ENCODE measurements at places on chromosomes 5 and 9.

DNA sequence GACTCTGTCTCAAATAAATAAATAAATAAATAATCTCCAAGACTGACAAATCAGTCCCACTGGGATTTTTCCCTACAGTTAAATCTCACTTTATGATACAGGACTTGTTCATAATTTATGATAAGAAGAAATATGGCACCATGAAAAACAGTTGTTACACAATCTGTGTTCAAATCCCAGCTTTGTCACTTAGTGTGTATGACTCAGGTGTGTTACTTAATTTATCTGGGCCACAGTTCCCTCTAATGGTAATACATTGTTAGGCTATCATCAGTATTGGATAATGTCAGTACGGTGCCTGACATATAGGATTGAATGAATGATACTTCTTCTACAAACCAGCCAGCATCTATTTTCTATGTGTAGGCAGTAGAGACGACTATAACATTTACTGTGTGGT, 23.1 kb downstream of the SLC36A3 start:
- no peak overlapping the region for H3K27ac ChIP-seq
- peak; percentile 42 for DNase-seq
- H3K36me3 ChIP-seq = no peaks in the 10 kb centered on the region

GRCh38 chr9:14585730-14586473, 107.3 kb downstream of the ZDHHC21 start:
- no peaks in the 10 kb centered on the region for H3K4me1 ChIP-seq
- no peaks in the 10 kb centered on the region for H3K27me3 ChIP-seq
- H3K27ac ChIP-seq = no peak overlapping the region
- H3K4me3 ChIP-seq = no peak overlapping the region

DNA sequence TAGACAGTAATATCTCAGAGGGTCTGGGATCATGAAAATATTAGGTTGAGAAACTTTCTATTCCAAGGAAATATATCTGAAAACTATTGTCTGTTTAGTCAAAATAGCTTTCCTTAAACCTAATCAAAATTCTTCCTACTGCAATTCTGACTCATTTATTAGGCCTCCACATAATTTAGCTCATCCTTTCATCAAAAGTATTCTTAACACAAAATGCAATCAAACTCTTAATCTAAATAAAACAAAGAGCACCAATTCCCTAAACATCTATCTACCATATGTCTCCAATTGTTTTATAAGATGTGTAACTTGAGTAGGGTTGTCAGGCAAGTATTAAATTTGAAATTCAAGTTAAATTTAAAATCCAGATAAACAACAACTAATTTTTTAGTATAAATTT, 142.1 kb downstream of the PLK2 start:
- H3K4me3 ChIP-seq = no peak overlapping the region
- no peaks in the 10 kb centered on the region for H3K4me1 ChIP-seq
- no peaks in the 10 kb centered on the region for H3K36me3 ChIP-seq
- no peak for DNase-seq
- no peaks in the 10 kb centered on the region for H3K27me3 ChIP-seq

DNA sequence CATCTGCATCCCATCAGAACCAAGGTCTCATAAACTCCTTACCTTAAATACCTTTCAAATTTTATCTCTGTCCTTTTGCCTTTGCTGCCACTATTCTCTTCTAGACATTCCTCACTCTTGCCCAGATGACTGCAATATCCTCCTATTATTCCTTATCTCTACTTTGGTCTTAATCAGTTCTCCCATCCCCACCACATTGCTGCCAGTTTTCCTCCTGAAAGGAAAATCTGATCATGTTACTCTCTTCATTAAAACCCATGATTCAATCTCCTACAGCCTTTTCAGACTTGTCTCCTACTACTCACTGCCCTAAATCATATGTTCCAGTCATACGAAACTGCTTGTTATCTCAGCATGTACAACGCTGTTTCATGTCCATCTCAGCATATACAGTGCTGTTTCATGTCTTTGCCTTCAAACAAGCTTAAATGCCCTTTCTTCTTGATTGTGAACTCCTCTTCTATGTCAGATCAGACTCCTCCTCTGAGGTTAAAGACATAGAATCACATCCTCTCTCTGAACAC, 152.6 kb upstream of the FST start:
- no peaks in the 10 kb centered on the region for H3K36me3 ChIP-seq
- H3K27me3 ChIP-seq = no peaks in the 10 kb centered on the region
- no peak overlapping the region for H3K27ac ChIP-seq
- no peaks in the 10 kb centered on the region for H3K4me1 ChIP-seq

DNA sequence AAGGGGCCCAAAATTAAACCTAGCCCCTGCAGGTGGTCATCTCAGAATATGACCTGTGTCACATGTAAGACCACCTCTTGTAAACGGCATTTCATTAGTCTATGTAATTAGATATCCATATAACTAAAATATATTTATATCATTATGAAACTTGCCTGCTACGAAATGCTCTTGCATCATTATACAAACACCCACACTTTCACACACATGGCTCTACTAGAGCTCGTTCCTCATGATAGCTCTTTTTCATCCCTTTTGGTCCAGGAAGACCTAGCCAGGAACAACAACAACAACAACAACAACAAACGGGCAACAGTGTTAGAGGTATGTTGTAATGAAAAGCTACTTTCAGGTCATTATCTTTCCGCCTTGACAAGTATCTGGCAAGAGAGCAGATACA, 58.6 kb downstream of the LHFPL2 start:
- no peaks in the 10 kb centered on the region for H3K27me3 ChIP-seq
- no peak overlapping the region for H3K27ac ChIP-seq
- no peak for DNase-seq
- no peak overlapping the region for H3K4me3 ChIP-seq
- H3K36me3 ChIP-seq = no peaks in the 10 kb centered on the region

- H3K27ac ChIP-seq = peak overlapping the region; percentile 86
- DNase-seq = no peak
- H3K4me3 ChIP-seq = no peak overlapping the region
- H3K36me3 ChIP-seq = no peaks in the 10 kb centered on the region
Measured at GRCh38 chr9:87594194-87594593, 96.5 kb downstream of the DAPK1 start.

DNA sequence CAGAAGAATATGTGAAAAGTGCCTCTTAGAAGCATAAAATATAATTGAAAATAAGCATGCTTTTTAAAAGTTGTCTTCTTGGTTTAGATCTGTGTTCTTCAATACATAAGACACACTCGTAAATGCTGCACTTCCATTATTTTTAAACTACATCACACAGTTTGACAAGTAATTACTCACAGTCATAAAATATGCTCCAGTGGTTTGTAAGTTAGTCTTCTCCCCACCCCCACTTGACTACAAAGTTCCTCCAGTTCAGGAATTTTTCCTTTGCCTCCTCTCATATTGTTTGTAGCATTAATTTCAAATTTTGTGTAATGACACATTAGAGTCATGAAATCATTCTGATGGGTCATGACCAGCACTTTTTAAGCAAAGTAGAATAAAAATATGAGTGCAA, 60.3 kb upstream of the PTGER4 start:
- H3K4me1 ChIP-seq = peaks cover 43% of the 10 kb centered on the region
- H3K27ac ChIP-seq = no peak overlapping the region
- DNase-seq = no peak
- H3K4me3 ChIP-seq = no peak overlapping the region
- H3K27me3 ChIP-seq = no peaks in the 10 kb centered on the region
- H3K36me3 ChIP-seq = no peaks in the 10 kb centered on the region

- H3K4me3 ChIP-seq = no peak overlapping the region
- no peaks in the 10 kb centered on the region for H3K36me3 ChIP-seq
- peaks cover 13% of the 10 kb centered on the region for H3K4me1 ChIP-seq
- no peaks in the 10 kb centered on the region for H3K27me3 ChIP-seq
- peak; percentile 37 for DNase-seq
- no peak overlapping the region for H3K27ac ChIP-seq
Measured at GRCh38 chr5:67409126-67409777, 212.7 kb upstream of the CD180 start.

DNA sequence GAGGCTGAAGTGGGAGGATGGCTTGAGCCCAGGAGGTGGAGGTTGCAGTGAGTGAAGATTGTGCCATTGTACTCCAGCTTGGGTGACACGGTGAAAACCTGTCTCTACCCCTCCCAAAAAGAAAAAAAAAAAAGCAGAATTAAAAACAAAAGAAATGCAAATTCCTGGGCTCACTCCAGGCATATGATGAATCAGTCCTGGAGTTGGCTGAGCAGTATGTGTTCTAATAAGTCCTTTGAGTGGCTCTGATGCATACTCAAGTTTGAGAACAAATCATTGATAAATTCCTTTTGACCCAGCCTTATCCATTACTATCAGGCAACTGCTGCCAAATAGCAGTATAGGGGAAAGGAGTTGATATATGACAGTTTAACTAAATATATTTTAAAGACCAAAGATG, 28.3 kb downstream of the UHRF2 start:
- DNase-seq = no peak
- H3K36me3 ChIP-seq = peaks cover 34% of the 10 kb centered on the region
- no peak overlapping the region for H3K4me3 ChIP-seq

- H3K4me1 ChIP-seq = no peaks in the 10 kb centered on the region
- H3K36me3 ChIP-seq = no peaks in the 10 kb centered on the region
Measured at GRCh38 chr9:100729336-100729895, 151.5 kb downstream of the CAVIN4 start.

DNA sequence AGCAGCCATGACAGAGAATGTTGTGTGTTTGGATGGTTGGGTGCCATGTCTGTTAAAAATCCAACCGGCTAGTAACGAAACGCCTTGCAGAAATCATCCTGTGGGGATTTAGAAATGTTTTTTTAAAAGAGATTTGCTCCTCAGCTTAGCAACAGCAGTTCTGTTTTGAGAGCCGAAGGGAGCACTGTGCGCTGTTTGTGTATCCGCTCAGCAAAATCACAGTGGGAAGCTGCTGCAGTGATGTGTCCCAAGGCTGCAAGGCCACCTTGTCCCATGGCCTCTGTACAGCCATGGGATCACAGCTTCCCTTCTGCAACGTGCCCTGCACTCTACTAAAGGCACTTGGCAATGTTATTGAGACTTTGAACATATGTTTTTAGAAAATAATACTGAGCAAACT, 40.9 kb downstream of the TRIO start:
- no peak overlapping the region for H3K27ac ChIP-seq
- no peak overlapping the region for H3K4me3 ChIP-seq
- H3K4me1 ChIP-seq = peaks cover 3% of the 10 kb centered on the region
- no peaks in the 10 kb centered on the region for H3K27me3 ChIP-seq
- no peaks in the 10 kb centered on the region for H3K36me3 ChIP-seq

DNA sequence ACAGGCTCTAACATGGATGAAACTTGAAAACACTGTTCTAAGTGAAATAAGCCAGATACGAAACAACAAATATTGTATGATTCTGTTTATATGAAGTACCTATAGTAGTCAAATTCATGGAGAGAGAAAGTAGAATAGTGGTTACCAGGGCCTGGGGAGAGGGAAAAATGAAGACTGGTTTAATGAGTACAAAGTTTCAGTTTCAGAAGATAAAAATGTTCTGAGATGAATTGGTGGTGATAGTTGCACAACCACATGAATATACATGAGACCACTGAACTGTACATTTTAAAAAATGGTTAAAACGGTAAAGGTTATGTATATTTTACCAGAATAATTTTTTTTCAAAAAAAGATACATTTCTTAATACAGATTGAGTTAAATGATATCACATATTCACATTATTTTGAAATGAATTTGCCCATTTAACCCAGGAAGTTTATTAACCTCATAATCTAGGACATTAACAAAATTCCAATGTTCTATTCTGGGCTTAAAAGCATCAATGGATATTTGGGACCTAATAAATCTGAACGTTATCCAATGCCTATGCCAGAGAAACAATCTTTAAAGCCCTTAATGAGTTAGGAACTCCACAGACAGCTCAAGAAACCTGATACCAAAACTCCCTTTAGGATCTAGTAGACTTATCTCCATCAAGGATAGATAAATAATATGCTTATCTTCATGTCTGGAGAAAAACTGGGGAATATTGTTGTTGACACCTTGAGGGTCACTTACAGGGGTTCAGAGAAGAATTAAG, 521.3 kb downstream of the EFNA5 start:
- no peaks in the 10 kb centered on the region for H3K27me3 ChIP-seq
- H3K27ac ChIP-seq = no peak overlapping the region
- H3K4me1 ChIP-seq = no peaks in the 10 kb centered on the region
- no peak overlapping the region for H3K4me3 ChIP-seq

DNA sequence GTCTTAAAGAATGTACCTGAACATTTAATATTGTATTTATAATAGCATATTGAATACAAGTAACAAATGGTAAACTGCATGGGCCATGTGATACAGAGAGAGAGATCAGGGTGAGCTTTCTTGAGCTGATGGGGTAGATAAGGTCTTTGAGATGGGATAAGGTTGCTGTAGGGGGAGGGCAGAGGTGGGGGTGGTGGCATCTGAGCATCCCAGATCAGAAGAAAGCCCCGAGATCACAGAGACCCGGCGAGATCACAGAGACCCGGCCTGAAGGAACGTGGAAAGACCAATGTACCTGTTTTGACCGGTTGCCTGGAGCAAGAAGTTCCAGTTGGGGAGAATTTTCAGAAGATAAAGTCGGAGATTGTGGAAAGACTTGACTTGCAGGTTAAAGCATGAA, 6.6 kb downstream of the SMARCA2 start:
- peaks cover 53% of the 10 kb centered on the region for H3K4me1 ChIP-seq
- H3K27ac ChIP-seq = no peak overlapping the region
- DNase-seq = no peak
- H3K4me3 ChIP-seq = no peak overlapping the region
- no peaks in the 10 kb centered on the region for H3K27me3 ChIP-seq

GRCh38 chr5:15008476-15008875, 136.9 kb upstream of the ANKH start:
- H3K27me3 ChIP-seq = no peaks in the 10 kb centered on the region
- DNase-seq = no peak
- H3K4me3 ChIP-seq = no peak overlapping the region
- H3K4me1 ChIP-seq = no peaks in the 10 kb centered on the region
- no peaks in the 10 kb centered on the region for H3K36me3 ChIP-seq
- H3K27ac ChIP-seq = no peak overlapping the region

DNA sequence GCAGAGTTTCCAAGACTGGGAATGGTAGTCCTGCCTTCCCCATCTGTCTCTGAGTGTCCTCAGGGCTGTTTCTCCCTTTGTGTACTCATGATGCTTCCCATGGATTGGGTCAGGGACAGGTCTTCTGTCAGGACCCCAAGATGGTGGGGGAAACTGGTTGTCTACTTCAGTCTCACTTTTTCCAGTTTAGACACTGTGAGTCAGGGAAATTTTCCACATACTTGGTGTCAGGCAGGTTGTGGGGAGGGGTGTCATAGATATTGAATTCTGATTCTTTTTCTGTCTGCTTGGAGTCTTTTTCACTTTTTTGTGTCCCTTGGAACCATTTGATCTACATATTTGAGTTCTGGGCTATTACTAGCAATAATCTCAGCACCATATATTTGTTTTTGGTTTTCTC, 10.3 kb downstream of the POLK start:
- H3K36me3 ChIP-seq = peaks cover 21% of the 10 kb centered on the region
- H3K27ac ChIP-seq = peak overlapping the region; percentile 37
- H3K27me3 ChIP-seq = no peaks in the 10 kb centered on the region
- no peak overlapping the region for H3K4me3 ChIP-seq
- H3K4me1 ChIP-seq = peaks cover 33% of the 10 kb centered on the region

DNA sequence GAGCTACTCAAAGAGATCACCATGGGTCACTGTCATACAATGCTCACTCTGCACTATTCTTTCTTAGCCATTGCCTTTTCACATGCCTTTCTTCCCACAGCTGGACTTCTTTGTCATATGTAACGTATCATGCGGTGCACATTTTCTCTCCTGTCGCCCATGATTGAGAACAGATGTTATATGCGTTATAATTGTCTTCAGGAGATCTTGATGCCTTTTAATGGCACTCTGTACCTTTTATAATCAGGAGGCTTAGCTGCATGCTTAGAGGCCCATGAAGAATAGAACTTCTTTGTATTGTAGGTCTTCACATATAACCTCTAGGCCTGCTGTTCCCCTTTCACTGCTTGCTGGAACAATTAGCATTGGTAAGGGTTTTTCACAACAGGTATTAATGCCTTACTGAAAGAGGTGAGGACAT, 436.1 kb downstream of the CDH10 start:
- no peak overlapping the region for H3K27ac ChIP-seq
- no peaks in the 10 kb centered on the region for H3K4me1 ChIP-seq
- no peak overlapping the region for H3K4me3 ChIP-seq
- H3K36me3 ChIP-seq = no peaks in the 10 kb centered on the region
